ENCODE measurements at places on chromosomes 2 and 18.

GRCh38 chr2:110167326-110168000 is 37.4 kb downstream of the NPHP1 start:
- DNase-seq: no peak

- DNase-seq: no peak
Measured at GRCh38 chr2:241087420-241088268, 14.4 kb downstream of the MTERF4 start.

- no peak for DNase-seq
Measured at GRCh38 chr18:52334307-52334706, 5.7 kb upstream of the DCC start.

DNA sequence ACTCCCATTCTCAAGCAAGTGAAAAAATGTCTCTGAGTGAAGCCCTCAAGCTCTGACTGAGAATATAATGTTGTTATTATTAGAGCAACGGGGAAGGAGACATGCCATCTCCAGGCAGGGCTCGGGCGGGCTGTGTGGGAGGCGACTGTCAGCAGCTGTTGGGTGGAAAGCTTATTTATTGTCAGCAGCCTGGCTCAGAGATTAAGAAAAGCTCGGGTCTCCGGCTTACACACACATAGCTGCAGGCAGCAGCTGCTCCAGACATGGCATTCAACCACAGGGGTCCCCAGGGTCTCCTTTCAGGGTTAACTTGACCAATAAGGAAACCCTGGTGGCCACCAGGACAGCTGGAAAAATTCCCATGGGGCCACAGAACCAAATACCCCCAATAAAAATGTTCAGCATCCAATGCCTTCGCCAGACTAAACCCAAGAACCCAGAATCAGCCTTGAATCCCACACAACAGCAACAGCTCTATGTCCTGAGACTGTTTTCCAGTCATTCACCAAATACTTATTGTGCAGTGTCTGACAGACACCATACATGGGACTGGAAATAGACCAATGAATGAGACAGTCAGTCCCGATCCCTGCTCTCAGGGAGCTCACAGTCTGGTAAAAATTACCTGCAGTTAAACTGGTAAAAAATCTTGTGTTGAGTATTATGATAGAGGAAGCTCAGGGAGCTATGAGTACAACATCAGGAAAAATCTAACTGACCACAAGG is 70.5 kb upstream of the RTN4 start:
- DNase-seq: peak; percentile 35

GRCh38 chr18:45805551-45805950 is 19.9 kb upstream of the SIGLEC15 start:
- DNase-seq: no peak

- no peak for DNase-seq
Measured at GRCh38 chr2:206271065-206271464, 3.4 kb upstream of the ZDBF2 start.

DNA sequence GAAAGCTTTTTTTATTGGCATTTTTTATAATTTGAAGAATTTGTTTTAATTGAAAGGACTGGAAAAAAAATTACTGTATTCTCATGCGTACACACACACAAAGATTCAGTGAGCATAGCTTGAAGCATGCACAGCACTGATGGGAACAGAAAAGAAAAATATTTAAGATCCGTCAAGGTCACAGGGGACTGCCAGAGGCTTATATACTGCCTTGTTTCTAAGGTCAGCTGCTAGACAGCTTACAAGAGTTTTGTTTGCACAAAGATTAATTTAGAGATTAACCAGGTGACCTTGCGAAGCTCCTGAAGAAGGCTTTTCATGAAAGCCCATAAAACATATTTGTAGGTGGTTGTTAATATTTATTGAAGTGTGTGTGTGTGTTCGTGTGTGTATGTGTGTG is 396.3 kb downstream of the TRIB2 start:
- DNase-seq: no peak

DNA sequence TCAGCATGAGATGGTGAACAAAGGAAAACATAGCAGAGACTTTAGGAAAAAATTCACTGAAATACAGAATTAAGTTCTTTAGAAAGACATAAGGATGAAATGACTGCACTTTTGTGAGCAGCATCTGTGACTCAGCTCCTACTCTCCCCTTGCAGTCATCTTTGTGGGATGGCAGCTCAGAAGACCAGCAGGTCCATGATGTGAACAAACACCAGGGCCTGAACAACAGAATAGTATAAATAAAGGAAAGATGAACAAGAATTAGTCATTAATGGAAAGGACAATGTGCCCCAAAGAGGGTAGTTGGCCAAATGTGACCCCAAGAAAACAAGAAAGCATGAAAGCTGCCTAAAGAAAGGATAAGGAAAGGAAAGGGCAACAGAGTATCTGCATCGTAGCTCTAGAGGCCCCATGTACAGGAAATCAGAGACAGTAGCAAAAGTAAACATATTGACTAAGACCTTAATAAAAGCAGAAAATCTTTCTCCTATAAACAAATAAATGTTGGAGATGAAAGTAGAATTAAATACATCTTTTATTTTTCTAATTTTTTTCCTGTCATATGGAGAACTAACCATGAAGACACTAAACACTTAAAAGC is 318.0 kb downstream of the ZEB2 start:
- no peak for DNase-seq

DNA sequence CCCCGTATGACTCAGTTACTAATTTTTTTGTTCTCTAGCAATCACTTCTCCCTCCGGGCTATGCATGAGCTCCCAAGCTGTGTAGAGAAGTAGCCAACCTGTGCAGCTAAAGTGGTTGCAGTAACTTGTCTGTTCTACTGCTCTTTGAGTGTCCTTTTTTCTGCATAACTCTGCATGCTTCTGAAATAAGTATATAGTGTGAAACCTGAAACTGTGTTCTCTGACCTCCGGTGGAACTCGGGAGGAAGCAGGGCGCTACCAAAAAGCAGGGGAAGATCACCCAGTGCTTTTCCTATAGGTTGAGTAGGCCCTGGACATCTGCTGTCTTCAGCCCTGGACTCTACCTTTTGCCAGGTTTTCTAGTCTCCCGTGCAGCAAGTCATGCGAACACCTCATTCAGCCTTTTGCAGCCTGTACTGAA is 47.8 kb downstream of the PHLPP1 start:
- no peak for DNase-seq

DNA sequence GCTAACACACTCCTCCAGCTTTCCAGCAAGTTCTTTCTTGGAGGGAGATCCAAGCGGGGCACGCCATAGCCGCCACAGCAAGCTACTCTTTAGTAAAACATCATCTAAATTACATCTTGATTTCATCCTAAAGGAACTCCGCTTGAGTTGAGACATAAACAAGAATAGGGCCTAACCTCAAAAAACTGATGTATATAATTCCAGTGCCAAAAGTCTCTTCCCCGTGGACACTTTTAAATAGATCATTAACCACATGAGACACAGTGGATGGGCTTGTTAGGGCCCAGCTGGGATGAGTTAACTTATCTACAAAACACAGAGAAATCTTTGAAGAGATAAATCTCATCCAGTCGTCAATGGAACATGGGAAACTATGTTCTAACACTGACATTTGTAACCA is 20.8 kb upstream of the MLPH start:
- no peak for DNase-seq

GRCh38 chr2:43541165-43541564 is 54.7 kb downstream of the THADA start:
- no peak for DNase-seq

- DNase-seq: no peak
Measured at GRCh38 chr2:85462322-85462721, 43.8 kb downstream of the SH2D6 start.

DNA sequence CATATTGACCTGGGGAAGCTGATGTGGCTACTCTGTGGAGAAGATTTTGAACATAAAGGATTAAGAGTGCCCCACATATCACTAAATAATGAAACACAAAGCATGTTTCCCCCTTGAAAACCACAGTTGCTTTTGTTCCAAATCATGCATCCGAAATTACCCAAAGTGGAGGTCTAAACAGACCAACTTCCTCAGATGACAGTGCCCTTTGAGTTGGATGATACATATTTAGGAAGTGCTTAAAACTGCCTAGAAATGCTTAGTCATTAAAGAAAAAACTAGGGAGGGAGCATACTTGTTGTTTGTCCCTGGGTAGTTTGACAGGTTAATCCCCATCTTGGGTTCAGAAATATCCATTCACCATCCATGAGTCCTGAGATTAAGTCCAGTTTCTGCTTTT is 1070.3 kb downstream of the SUCLG1 start:
- no peak for DNase-seq

- no peak for DNase-seq
Measured at GRCh38 chr2:106184857-106185256, 9.2 kb downstream of the UXS1 start.

GRCh38 chr2:170265321-170265720 is 87.4 kb downstream of the MYO3B start:
- no peak for DNase-seq

GRCh38 chr2:158004126-158004764 is 97.4 kb upstream of the UPP2 start:
- no peak for DNase-seq

DNA sequence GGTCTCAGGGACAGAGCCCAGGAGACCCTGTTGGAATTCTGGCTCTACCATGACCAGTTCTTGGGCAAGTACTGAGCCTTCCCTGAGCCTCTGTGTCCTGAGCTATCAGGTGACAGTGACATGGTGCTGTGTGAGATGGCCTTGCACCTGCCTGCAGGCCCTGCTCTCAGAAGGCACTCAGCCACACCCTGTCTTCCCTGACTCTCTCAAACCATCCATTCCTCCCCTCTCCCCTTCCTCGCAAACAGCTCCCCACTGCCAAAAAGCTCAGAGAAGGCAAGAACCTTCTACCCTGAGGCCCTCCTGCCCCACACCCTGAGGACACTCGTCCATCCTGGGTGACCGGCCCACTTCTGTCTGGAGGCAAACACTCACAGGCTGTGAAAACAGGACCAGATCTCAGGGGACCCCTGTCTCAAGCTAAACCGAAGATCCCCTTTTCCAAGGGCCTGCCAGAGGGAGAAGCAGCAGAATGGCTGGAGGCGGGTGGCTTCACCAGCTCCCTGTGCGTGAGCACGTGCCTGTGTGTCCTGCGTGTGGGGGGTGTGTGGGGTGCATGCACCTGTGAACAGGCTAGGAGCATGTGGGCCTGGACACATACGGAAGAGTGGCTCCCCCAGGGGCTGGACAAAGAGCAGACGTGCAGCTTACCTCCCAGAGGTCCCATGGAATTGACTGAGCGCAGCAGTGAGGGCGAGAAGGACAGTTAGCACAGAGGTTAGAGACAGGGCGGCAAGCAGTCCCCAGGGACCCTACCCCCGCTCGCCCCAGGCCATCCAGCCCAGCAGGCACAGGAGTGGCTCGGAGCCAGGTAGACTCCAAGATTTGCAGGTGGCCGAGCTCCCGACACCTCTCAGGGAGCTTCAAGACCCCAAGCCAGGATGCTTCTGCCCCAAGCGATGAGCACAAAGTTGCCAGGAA is 53.9 kb downstream of the BIN1 start:
- no peak for DNase-seq

DNA sequence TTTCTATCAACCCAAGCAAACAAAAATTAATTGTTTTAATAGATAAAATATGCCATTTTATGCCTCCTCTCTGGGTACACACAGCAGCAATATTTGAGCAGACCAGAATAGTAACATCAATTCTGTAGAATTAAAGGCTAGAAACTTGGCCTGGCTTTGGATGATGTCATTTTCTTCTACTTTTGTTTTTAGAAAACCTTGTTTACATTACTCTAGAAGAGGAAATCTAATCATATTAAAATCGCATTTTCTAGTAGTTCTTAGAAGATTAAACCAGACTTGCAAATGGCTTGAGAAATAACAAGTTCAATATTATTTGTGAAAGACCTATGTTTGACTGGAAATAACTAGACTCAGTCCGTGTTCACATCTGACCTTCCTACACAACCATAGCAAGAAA is 102.3 kb upstream of the RFX8 start:
- DNase-seq: no peak

DNA sequence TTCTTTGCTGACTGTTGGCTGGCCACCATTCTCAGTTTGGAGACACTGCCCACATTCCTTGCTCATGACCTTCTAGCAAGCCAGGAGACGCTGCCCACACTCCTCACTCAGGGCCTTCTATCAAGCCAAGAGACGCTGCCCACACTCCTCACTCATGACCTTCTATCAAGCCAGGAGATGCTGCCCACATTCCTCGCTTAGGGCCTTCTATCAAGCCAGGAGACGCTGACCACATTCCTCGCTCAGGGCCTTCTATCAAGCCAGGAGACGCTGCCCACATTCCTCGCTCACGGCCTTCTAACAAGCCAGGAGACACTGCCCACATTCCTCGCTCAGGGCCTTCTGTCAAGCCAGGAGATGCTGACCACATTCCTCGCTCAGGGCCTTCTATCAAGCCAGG is 131.3 kb upstream of the CBLN2 start:
- no peak for DNase-seq

DNA sequence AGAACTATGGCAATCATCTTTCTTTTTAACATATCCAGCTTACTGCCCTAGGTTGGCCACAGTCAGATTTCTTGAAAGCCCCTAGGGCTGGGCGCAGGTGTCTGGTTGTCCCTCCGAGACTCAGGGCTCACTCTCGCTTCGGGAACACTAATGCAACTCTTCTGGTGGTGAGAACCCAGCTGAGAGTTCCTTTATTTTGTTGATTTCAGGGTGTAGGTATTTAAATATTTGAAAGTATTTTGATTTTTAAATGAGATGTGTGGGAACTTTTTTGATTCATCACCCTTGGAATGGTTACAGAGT is 40.7 kb downstream of the INPP4A start:
- no peak for DNase-seq

GRCh38 chr18:75206452-75207309 is 2.3 kb downstream of the PTGR3 start:
- no peak for DNase-seq

DNA sequence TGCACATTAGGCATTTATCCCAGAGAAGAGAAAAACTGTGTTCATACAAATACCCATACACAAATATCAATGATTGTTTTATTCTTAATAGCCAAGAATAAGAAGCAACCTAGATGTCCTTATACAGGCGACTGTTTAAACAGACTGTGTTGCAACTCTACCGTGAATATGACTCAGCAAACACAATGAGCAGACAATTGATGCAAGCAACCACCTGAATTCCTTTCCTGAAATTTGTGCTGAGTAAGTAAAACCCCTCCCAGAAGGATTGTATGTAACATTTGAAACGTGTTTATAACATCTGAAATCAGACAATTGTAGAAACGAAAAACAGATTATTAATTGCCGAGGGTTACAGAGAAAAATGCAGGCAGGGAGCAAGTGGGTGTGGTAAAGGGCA is 621.9 kb upstream of the SOX11 start:
- DNase-seq: no peak

DNA sequence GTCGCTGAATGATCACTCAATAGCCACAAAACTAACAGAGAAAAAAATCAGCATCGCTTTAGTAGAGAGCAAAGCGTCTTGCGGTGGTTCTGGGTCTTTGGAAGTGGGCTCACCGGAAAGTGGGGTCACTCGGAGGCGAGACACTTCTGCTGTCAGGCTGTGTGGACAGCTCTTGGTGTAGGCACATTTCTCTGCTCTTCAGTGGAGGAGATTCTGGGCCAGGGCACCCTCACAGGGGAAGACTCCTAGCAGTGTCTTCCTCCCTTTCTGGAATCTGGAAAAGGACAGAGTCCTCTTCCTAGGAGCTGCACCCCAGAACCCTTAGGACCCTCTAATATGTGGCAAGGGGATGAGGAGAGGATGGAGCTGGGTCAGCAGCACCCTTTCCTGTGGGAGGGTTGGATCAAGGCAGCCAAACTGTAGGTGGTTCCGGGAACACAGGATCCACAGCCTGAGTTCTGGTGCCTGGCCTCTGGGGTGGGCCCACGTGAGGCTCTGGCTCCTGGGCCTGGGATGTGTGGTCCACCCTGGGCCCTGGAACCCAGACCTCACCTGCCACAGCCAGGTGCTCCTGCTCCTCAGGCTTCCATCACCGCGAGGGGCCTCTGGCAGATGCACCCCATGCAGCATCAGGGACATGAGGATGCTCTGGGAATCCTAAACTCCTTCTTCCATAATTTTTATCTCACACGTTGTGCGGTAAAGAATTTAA is 25.1 kb downstream of the GPR35 start:
- no peak for DNase-seq

All from hematopoietic multipotent progenitor cell treated with erythropoietin and hydrocortisone succinate and interleukin-3 and kit ligand, for 17 days (in vitro differentiated cells).